ENCODE measurements at places on chromosomes 13 and 19.

DNA sequence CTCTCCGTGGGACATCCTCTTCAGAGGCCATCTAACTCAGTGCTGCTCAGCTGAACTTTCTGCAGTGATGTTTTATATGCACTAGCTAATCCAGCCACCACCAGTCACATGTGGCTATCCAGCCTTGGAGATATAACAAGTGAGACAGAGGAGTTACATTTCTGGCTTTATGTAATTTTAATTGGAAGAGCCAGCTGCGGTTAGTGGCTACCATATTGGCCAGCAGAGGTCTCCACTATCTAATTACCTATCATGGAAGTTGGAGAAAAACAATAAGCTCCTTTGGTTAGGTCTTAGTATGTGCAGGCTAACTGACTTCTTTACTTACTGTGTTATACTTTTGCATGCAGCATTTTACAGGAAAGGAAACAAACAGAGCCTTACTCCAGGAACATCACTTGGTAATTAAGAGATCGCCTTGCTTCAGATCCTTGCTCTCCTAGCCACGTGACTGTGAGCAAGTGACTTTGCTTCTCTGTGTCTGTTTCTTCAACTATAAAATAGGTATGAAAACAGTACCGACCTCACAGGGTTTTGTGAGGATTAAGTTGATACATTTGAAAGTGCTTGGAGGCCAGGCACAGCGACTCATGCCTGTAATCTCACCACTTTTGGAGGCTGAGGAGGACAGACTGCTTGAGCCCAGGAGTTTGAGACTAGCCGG is 1.6 kb upstream of the KLK10 start:
- DNase-seq = peak; percentile 25

DNA sequence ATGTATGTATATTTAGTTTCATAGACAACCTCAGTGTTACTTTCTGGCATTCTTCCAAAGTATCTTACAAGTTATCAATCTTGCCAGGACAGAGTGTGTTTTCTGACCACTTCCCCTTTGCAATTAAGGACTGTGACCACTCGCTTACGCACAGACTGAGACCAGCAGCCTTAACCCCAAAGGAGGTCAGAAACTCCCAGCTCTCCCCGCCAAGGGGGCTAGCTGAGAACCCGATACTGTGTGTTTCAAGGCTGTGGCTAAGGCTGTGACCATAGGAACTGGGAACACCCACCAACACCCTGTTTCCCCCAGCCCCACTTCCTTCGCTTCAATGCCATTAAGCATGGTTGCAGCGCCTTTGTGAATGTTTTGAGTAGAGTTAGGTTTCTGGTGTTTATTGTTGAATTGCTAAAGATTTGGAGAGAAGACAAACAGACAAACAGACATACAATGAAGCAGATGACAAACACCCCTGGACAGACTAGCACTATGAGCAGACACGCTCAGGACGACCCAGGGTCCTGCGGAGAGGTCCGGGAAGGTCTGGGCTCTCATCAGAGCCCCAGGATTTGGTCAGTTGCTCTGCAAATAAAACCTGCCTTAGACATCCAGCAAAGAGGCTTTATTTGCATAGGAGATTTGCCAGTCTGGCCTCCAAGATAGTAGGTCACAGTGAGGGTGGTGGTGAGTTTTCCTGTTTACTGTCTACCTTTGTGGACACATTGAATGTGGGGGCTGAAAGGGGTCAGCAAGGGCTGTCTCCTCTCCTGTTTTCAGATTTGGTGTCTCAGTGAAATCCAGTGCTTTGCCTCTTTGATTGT is 25.0 kb upstream of the TNFSF11 start:
- DNase-seq = no peak

DNA sequence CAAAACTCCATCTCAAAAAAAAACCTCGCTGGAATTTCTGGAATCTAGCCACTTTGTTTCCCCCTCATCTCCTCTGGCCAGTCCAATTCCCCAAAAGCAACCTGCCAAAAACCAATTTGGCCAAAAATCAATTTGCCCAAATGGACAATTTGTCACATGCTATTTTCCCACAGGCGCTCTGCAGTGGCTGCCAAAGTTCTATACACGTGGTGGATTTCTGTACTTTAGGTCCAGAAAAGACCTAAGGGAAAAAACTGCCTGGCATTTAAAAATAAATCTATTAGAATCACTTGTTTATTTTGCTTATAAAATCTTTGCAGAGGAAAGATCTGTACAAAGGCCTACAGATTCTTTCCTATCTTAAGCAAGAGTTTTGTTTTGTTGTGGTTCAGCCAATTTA is 79.4 kb downstream of the MAP4K1 start:
- no peak for DNase-seq

- DNase-seq = no peak
Observed at GRCh38 chr13:71577127-71577526, 289.9 kb downstream of the DACH1 start.

- no peak for DNase-seq
Observed at GRCh38 chr13:40083841-40084240, 428.4 kb downstream of the COG6 start.

DNA sequence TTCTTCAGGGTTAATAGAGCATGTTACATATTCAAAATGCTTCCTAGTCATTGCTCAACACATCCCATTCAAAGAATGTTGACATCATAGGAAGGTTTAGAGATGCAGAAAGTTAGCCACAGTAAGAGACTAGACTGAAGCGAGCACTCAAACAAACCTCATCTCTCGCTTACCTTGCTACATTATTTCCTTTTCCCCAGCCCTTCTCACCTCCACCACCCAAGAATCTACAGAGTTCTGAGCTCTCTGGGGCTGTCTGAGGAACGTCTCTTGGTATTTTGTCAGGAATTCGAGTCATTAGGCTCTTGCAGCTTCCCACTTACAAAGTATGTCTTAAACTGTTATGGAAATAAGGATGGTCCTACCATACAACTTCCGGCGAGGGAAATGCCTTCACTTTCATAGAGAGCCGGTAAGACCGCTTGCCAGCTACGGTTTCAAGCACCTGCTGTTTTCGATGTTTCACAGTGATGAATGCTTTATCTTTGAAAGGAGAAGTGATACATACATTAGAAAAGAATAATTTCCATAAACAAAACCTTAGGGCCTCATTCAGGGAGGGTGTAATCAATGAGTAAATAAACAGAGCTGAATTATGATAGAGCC is 65.1 kb downstream of the FLT1 start:
- DNase-seq = no peak

DNA sequence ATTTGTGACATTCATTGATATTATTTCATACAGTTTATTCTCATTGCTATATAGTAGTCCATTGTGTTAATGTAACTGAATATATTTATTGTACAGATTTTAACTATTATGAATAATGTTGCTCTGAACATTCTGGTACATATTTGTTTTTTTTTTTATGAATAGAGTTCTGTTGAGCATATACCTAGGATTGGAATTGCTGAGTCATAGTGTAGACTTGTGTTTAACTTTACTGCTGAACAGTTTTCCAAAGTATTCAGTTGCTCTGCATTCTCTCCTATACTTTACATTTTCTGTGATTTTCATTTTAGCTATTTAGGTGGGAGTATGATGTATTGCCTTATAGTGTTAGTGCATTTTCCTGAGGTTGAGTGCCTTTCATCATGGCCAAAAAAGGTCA is 97.5 kb downstream of the MAB21L1 start:
- DNase-seq = no peak
